Naive B cell (primary cell): ENCODE measurements at places on chromosomes 13 and 19.

DNA sequence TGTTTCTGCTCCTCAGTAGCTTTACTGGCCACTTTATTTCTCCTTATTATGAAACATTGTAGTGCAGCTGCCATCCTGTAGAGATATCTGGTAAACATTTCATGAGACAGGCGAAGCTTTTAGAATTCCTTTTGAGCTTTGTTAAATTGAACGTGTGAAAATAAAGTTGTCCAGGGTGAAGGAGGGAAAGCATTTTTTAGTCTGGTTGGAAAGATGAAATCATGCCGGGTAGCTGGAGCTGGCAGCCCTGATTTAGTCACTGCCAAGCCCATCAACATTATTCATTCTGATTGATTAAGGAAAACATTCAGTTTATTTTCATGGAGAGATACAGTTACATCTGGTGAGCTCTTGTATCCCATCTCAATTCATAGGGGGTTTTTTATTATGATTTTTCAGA, 326.2 kb upstream of the GPC6 start:
- no peaks in the 10 kb centered on the region for H3K36me3 ChIP-seq
- no peak for DNase-seq
- H3K4me3 ChIP-seq: no peak overlapping the region
- no peak overlapping the region for H3K27ac ChIP-seq
- no peaks in the 10 kb centered on the region for H3K4me1 ChIP-seq

DNA sequence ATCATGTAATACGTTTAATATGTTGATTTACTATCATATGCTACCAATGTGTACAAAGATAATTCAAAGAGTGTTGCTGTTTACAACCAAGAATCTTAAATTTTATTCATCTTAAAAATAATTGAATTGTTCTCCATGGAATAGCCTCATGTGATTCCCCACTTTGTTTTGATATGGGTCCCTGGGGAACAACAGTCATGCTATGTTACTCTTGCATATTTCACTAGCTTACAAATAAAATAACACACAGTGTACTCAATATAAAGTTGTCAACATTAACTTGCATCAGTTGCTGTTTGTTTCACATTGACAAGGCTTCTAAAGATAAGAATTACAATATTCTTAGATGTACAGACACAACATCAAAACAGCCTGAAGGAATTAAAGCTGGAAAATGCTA, 2.3 kb downstream of the ENOX1 start:
- no peak overlapping the region for H3K4me3 ChIP-seq
- H3K36me3 ChIP-seq: no peaks in the 10 kb centered on the region
- H3K4me1 ChIP-seq: peaks cover 18% of the 10 kb centered on the region
- H3K27me3 ChIP-seq: peaks cover 29% of the 10 kb centered on the region

GRCh38 chr19:45151320-45151719, 9.5 kb downstream of the NKPD1 start:
- no peaks in the 10 kb centered on the region for H3K36me3 ChIP-seq
- DNase-seq: no peak
- H3K27ac ChIP-seq: no peak overlapping the region
- H3K27me3 ChIP-seq: peaks cover 36% of the 10 kb centered on the region

GRCh38 chr13:76499891-76500290, 386.3 kb downstream of the KCTD12 start:
- H3K36me3 ChIP-seq: no peaks in the 10 kb centered on the region
- H3K4me3 ChIP-seq: no peak overlapping the region
- no peak for DNase-seq
- no peaks in the 10 kb centered on the region for H3K4me1 ChIP-seq
- H3K27ac ChIP-seq: no peak overlapping the region
- peaks cover 5% of the 10 kb centered on the region for H3K27me3 ChIP-seq
